PC-9 (cell line): ENCODE measurements at places on chromosomes 1 and 21. TPM values are rescaled to one million over a fixed set of nuclear protein-coding genes. Genes with fewer than 3 reads are reported as not detected.

PM20D1 gene
- not detected in 2 replicates for total RNA-seq

TMEM200B gene
- 1.1 and 1.2 TPM in 2 replicates for total RNA-seq

APOBEC4 gene
- not detected in 2 replicates for total RNA-seq

SLC9A1 gene
- total RNA-seq = 17.9 and 27.5 TPM in 2 replicates

AMPD1 gene
- total RNA-seq = not detected in 2 replicates
